ENCODE measurements at places on chromosomes 6 and 20.

DNA sequence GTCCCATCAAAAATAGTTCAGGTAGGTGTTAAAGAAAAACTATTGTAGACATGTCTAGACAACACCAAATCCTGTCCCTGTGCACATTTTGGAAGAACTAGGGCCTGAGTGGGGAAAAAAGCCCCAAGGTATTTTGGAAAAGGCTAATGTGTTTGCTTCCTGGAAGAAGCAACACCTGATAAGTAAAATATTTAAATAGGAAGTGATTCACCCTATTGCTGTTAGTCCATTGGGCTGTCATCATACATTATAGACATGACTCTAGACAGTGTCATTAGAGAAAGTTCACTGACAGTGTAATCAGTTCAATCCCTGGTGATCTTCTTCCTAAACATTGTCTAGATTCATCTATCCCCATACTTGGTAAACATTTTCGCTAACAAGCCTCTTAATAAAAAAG is 465.3 kb downstream of the CBLN4 start:
- DNase-seq, result no peak

DNA sequence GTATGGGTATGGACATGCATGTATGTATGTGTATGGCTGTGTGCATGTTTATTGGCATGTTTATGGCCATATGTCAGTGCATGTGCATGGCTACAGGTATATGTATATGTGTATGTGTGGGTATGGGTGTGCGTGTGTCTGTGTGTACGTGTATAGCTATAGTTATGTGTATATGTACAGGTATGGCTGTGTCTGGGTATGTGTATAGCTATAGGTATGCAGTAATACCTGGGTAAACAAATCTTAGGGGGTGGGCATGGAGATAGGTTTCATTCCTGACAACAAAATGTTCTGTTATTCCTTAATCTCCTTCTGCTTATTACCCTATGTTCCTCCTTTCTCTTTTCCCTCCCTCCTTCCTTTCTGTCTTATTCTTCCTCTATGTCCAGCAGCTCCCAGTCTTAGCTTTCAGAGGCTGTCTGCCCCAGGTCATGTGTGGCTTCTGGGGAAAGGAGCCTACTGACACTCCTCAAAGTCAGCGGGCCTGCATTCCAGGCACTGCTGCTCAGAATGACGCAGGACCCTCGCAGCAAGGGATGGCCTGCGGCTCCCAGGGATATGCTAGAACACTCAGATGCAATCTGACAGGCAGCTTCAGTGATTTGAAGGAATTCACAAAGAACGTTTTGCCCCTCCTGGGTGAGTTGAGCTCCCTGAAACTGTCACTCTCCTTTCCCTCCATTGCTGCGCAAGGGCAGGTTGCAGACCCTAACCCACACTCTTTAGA is 139.3 kb upstream of the PHACTR1 start:
- DNase-seq, result peak; percentile 83

- DNase-seq, result peak; percentile 20
Observed at GRCh38 chr20:2314759-2315439, 19.1 kb downstream of the TGM3 start.

DNA sequence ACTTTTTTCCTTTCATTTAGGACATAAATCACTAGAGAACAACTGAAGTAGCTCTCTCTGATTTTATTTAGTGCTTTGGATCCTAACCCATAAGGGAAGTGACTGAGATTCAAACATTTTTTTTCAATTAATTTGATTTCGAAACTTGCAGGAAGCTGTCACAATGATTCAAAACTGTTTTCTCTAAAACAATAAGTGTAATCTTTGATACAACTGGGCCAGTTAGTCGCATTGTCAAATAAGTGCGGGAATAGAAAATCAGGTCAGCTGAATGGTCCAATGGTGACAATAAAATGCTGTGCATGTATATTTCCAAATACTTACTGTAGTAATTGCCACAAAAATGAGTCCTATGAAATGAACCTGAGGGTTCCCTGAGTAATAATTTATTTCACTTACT is 930.8 kb downstream of the TFAP2A start:
- no peak for DNase-seq

- no peak for DNase-seq
Observed at GRCh38 chr6:87274660-87275274, 47.6 kb upstream of the SMIM8 start.

DNA sequence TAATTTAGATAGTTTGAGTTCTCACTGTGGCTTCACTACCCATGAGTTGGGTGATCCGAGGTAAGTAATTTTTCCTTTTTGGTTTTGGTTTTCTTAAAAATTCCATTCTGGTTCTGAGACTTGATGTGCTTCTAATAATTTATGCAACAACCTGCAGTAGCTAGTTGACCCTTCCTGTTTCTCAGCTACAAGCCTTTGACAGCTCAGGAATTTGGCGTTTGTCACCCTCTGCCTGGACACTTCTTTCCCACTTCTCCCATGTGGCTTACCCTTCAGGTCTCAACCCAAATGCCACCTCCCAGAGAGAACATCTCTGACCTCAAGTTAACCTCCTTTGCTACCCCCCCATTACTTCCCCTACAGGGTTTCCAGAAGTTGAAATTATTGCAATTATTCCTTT is 49.7 kb upstream of the TSHZ2 start:
- DNase-seq, result no peak

DNA sequence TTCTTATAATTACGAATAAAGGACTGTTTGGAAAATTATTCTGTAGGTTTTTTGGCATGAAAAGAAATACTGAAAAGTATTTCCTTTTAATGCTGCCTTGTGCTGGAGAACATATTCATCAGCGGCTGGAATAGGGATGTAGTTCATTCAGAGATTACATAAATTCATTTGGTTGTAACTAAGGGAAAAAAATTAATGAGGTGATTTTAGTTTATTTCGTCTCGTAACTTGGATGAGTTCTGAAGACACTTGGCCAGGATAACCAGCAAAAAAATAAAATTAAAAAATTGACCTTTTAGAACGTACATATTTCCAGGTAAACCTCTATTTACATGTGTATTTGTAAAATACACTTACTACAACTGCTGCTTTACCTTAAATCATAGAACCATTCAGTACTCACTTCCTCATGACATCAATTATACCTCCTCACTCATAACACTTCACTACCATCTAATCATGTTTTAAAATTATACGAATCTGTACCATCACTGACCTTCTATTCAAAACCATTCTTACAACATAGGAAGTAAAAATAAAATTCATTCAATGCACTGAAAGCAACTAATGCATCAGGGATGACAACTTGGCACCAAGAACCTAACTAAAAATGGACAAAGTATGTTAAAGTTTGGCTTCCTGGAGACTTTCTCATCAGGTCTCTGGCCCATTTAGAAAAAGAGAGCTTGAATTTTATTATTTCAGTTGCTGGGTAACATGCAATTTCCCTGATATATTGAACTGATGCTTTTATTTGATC is 17.2 kb downstream of the KLHL31 start:
- no peak for DNase-seq

DNA sequence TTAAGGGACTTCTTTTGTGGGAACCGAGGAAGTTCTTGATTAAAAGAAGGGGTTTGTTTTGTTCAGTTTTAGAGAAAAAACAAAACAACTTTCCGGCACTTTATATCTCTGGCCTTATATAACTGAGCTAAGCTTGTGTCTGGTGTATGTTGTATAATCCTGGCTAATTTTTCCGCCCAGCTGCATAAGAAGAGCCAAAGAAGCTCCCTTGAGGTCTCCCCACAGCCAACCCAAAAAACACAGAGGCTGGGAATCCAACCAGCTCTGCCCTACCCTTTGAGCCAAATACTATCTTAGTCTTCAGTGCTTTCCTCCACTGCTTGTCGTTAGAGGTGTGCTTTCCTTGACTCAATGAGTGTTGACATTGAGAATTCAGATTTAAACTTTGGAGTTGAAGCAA is 45.5 kb upstream of the RNF146 start:
- DNase-seq, result no peak

DNA sequence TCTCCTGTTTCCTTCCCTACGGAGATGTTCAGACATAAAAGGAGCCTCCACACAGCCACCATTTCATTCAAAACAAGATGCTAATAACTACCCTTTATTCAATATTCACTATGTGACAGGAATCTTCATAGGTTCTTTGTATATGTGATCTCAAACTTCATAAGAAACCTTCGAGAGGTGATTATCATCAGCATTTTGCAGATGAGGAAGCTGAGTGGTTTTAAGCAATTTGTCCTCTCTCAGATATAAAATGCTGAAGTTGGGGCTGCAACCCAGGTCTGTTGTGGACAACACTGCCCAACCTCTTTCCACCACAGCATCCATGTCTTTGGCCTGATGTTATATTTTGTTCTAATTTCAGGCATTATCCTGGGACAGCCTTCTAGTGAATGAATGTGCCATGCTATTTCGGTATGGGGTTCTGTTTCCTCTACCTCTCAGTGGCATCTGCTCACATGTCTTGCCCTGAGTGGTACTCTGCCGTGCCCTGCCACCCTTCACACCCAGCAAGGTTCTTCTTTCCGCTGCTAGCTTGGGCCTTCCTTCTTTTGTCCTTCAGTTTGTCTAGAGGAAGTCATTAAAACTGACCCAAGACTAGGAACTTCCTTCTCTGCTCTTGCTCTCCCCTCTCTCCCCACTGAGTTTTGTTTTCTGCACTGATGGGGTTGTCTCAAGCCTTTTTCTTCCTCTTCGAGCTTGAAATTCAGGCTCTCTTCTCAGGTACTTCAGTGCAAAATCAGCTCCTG is 300.9 kb upstream of the PRDM1 start:
- no peak for DNase-seq

DNA sequence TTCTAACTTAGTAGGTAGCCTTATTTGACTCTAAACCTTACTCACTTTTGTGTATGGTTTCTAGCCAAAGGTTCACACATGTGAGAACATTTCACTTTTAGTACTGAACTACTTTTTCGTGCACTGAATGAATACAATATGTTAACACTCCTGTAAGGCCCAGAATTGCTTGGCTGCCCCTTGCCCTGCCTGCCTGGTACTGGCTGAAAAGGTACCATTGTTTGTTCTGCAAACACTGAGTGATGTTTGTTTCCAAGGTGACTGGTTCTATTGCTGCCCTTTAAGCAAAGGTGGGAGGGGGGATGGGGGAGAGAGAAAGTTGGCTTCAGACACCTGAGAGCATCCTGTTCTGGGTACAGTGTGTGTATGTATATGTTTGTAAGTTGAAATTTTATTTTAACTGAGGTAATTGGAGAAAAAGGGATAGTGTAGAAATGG is 31.2 kb downstream of the RREB1 start:
- DNase-seq, result no peak

DNA sequence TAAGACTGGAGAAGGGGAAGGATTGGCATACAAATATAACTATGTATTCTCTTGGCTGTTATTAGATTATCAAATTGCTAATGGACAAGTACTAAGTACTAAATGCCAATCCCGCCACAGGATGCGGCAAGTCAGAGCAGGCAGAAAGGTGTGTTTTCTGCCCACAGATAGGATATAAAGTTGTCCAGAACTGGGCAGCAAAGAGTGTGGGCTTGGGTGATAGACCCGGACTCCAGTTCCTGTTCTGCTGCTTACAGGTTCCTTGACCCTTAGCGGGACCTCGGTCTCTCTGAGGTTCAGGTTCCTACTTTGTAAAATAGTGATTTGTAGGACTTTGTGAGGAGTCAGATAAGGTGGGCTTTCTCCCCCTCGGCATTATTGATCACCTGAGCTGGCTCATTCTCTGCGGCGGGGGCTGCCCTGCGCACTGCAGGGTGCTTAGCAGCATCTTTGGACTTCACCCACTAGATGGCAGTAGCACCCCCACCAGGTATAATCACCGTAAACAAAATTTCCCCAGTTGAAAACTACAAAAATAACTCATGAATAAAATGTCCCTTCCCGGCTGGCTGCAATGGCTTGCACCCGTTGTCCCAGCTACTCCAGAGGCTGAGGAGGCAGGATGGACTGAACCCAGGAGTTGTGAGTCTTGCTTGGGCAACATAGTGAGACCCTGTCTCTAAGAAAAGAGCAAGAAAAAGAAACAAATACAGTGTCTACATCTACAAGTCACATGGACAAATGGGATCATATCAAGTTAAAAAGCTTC is 193.1 kb downstream of the DOK5 start:
- DNase-seq, result no peak

DNA sequence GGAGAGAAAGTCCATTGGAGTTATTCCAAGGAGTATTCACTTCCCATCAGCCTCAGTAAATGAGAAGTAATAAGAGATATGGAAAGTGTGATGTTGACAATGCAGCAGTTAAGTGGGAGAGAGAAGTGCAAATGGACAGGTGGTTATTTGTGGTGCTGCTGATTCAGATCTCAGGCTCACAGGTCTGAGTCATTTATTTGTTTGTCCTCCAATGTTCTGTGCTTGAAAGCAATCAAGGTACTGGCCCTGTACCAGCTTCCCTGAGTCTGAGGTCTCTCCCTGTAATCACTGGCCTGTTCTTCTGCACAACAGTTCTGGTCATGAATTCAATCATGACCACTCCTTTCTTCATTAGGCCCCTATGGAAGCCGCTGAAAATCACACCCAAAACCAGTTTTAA is 827.7 kb downstream of the MAFB start:
- DNase-seq, result no peak

DNA sequence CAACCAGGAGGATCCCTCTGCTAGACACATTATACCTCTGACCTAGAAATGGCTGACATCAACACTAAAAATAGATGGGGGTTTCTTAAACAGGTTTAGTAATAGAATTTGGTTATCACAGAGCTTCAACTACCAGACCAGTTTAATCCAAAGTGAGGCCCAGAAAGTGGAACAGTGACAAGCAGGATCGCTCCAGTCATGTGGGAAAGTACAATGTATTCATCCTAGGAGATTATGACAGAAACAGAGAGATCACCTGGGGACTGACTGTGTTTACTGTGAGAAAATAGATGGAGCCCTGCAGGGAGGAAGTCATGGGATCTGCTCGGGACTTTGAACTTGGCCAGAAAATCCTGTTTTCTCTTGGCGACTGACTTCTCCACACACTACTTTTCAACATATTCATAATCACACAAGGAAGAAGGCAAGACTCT is 238.7 kb upstream of the SOX4 start:
- no peak for DNase-seq

DNA sequence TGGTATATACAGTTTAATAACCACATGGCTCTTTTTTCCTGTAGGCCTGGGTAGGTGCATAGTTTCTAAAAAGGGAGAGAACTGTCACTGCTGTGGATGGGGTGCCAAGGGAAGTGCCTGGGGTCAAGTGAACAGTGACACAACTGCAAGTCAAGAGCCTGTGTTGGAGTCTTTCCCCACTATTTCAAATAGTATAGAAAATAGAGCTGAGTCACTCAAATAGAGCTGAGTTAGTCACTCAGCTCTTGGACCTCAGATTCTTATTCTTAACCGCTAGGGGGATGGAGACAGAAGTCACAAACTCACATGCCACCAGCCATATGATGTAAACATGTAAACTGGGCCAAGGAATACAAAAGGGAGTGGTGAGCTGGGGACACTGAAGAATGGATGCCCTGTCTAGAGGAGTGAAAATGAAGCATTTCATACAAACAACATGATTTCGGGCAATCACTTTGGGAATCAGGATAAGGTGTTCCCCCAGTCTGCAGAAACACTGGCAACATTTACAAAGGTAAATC is 2.1 kb downstream of the NQO2 start:
- DNase-seq, result peak; percentile 63

GRCh38 chr6:73460056-73460455 is 1.5 kb upstream of the MTO1 start:
- peak; percentile 69 for DNase-seq

- no peak for DNase-seq
Observed at GRCh38 chr20:9180481-9181257, 111.8 kb downstream of the PLCB4 start.

All from eye (tissue), 1 donor.